ENCODE measurements at places on chromosomes 2 and 18. TPM values are rescaled to one million over a fixed set of nuclear protein-coding genes. Genes with fewer than 3 reads are reported as not detected.

- no peaks in the 10 kb centered on the region for H3K4me1 ChIP-seq
- H3K27me3 ChIP-seq: peaks cover 14% of the 10 kb centered on the region
- DNase-seq: no peak
- H3K27ac ChIP-seq: no peak overlapping the region
- no peaks in the 10 kb centered on the region for H3K36me3 ChIP-seq
- H3K4me3 ChIP-seq: no peak overlapping the region
These were observed 60.2 kb downstream of the TRPM8 start for GRCh38 chr2:233977296-233977837.

DNA sequence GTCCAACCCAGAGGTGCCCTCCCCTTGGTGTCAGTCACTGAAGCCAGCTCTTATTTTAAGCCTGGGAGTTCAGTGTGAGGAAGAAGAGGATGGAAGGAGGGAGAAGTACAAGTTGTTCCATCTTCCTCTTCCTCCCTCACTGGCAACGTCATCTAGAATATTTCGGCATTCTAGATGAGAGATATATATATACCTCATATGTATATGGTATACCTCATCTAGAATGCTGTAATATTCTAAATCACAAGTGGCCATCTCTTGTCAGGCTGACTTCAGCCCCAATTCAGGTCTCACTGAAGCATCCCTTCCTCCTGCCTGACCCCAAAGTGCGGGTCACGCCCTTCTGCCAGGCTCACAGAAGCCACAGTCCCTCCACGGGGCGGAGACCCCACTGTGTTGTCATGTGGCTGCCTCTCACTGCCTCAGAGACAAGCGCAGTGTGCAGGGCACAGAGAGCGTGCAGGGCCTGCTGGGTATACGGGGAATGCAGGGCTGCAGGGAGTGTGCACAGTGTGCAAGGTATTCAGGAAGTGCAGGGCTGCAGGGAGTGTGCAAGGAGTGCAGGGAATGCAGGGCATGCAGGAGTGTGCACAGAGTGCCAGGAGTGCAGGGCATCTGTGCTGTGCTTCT is 32.8 kb upstream of the B3GNT7 start:
- peaks cover 5% of the 10 kb centered on the region for H3K36me3 ChIP-seq
- no peak overlapping the region for H3K4me3 ChIP-seq
- H3K27me3 ChIP-seq: no peaks in the 10 kb centered on the region
- DNase-seq: no peak

GRCh38 chr2:172512810-172513523 is 42.9 kb upstream of the PDK1 start:
- no peak for DNase-seq
- peaks cover 23% of the 10 kb centered on the region for H3K36me3 ChIP-seq
- no peak overlapping the region for H3K4me3 ChIP-seq
- no peaks in the 10 kb centered on the region for H3K27me3 ChIP-seq
- H3K4me1 ChIP-seq: no peaks in the 10 kb centered on the region

DNA sequence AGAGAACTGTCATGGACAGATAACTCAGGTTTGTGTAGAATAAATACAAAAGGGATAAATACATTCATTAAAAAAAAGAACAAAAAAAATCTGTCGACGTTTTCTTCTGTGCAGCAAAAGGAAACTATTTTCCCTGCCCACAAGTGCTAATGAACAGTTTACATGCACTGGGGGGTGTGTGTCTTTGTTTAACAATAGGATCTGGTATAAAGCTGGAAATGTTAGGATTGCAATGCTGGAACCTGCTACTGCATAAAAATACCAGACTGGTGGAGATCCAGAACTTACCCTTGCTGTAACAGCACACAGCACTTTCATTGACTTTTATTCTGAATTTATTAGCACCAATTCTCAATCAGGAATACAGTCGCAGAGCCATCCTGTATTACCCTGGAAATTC is 84.6 kb upstream of the THOC1 start:
- no peaks in the 10 kb centered on the region for H3K4me1 ChIP-seq
- H3K27me3 ChIP-seq: no peaks in the 10 kb centered on the region
- DNase-seq: no peak
- H3K27ac ChIP-seq: no peak overlapping the region
- no peaks in the 10 kb centered on the region for H3K36me3 ChIP-seq

The FHL2 gene
- 3.0 TPM for total RNA-seq

Data from progenitor cell of endocrine pancreas (in vitro differentiated cells).